Right lung (tissue), 10 donors: ENCODE measurements at places on chromosomes 16 and 17. TPM values are rescaled to one million over a fixed set of nuclear protein-coding genes. Genes with fewer than 3 reads are reported as not detected.

DNA sequence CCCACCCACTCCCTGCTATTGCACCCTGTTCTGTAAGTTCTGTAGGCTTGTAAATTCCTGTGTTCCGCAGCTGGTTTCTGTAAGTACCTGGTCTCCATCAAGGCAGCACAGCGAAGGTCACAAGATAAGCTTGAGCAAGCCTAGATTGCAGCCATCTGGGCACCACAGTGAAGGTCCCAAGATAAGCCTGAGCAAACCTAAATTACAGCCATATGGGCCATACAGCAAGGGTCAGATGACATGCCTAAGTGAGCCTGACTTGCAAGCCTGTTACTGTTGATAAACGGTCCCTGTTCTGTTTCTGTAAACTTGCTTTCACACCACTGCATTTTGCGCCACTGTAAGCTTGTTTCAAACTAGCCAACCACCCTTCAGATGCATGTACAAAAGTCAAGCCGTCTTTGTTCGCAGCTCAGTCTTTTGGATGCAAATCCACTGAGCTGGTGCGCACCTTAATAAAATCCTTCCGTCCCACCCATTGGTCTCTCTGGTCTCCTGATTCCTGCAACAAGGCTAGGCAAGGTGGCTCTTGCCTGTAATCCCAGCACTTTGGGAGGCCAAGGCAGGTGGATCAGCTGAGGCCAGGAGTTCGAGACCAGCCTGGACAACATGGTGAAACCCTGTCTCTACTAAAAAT is 42.6 kb upstream of the ATF7IP2 start:
- no peak for DNase-seq

DNA sequence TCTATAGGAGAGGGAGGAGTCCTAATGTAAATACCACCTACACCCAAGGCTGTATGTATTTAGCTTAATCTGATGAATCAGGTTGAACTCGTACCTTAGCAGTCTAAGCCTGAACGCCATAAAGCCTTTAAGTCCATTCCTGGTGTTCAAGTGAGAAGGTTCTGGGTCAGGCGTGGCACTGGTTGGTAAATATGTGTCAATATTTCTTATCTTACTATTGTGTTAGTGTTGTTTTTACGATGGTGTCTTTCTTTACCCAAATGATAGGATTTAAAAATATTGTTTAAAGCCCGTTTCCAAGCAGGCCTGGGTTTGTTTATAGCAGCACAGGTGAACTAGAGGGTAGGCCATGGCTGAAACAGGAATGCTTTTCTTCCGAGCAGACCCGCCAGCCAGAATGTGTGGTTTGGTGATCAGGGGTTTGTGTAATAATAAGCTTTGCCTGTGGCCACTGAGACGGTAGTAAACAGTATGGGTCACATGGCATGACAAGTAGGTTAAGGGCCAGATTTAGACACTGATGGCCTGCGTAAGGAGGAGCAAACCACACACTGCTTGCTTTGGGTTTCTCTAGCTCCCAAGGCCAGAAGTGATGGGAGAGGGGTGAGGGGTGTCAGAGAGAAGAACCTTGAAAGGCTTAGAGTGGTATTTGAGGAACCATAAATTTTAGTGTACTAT is 3.3 kb downstream of the TMEM94 start:
- DNase-seq = no peak

KRT36 gene
- not detected for polyA plus RNA-seq

DLX4 gene
- 2.0 TPM for polyA plus RNA-seq
